Vagina (tissue), 2 donors: ENCODE measurements at places on chromosomes 4 and X.

DNA sequence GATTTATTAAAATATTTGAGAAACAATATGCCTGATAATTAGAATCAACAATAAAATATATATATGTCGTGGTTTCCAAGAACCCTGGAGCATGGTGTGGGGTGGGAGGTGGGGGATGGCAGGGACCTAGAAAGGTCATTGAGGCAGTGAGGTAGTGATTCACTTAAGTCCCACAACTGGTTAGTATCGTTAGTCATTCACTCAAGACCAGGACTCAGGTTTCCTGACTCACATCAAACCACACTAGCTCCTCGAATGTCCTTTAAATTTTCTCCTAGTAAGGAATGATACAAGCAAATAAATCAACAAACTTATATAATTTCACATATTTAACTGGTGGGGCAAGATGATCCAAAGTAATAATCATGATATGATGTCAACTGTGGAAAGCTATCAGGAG, 158.8 kb upstream of the AADAT start:
- no peak for DNase-seq

- DNase-seq = no peak
These were observed 82.0 kb downstream of the PLS3 start for GRCh38 chrX:115642895-115643530.

- no peak for DNase-seq
These were observed 246.3 kb downstream of the PDGFC start for GRCh38 chr4:156725257-156725656.

- DNase-seq = no peak
These were observed 102.1 kb downstream of the CPZ start for GRCh38 chr4:8694651-8695151.
